ENCODE measurements at places on chromosomes 12 and 14.

- no peak for DNase-seq
These were observed 585 bp upstream of the DYRK2 start for GRCh38 chr12:67647799-67648520.

GRCh38 chr14:94555991-94556390 lies 5.3 kb upstream of the SERPINA4 start:
- no peak for DNase-seq

GRCh38 chr12:31896514-31897039 lies 62.6 kb upstream of the RESF1 start:
- no peak for DNase-seq

GRCh38 chr12:9180810-9181209 lies 27.4 kb downstream of the PZP start:
- no peak for DNase-seq

DNA sequence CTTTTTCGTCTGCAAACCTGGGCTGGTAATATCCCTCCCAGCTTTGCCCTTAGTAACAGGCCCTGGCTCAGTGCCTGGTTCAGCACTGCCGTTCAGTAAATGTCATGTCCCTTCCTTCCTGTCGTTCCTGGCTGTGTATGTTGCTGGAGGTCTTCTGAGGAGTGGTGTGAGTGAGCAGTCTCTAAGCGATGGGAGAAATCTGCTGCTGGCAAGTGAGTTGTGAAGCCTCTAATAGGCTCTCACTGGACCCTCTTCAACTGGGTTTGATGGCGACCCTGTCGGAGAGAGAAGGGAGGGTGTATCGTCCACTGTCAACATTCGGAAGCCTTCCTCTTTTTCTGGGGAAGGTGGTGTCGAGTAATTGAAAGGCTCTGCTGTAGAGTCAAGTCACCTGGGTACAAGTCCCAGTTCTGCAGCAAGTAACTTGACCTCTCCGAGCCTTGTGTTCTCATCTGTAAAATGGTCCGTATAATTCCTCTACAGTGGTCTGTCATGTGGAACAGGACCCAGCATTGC lies 62.8 kb downstream of the HRK start:
- peak; percentile 39 for DNase-seq

DNA sequence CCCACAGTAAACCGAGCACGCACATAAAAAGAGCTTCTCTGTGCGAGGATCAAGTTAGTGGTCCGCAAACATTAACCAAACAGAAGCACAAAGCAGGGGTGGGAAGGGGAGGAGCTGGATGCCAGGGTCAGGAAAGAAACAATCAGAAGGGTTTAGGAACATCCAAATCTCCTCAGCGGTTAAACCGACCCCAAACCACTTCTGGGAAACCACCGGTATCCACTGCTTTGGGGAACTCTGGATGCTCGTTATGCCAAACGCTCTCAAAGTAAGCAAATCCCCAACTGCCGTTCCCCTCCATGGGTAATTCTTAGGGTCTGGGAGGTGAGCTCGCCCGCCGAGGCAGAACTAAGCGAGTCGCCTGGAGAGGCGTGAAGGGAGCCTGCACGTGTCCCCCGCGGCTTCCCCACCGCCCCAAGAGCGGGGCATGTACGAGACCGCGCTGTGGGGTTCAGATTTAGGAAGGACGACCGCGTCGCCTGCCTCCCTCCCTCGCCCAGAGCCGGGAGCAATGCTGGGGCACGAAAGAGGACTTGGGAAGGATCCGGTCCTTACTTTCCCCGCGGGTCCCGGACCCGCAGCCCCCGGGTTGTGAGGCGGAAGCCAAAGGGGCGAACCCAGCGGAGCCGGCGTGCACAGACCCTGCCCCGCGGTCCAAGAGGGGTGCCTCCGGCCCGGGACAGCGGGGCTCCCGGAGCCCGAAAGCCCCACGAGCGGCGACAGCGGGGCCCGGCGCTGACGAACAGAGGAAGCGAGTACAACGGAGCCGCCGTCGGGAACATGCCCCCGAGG lies 711 bp downstream of the SBNO1 start:
- DNase-seq = peak; percentile 31

DNA sequence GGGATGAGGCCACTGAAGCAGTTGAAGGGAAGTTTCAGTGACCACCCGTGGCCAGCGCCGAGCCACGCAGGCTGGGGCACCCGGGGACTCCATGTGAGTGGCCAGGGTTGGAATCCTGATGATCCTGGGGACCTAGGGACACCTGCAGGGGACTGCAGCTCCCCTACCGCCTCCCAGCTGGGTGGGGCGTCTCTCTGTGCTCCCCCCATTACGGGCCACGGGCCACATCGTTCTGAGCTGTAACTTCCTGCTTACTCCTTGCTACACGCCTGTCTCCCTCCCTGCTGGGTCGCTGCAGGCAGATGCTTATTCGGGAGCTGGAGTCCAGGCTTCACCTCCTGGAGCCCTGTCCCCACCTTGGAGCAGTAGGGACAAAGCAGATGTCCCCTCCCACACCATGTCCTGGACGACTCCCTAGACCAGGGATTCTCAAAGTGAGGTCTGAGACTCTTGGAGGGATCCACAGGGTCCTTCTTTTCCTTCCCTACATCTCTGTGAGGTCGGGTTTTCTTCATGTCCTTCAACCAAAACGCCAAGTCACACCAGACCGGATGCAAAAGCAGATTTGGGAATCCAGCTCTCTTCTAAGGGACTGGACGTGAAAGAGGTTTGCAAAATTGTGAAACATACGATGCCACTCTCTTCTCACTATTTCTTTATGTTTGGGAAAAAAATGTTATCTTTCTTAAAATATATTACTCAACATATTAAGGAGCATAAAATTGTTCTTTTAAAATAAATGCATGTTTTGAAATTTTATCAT lies 85.9 kb upstream of the NCOR2 start:
- no peak for DNase-seq

GRCh38 chr12:101338087-101338486 lies 58.2 kb downstream of the UTP20 start:
- no peak for DNase-seq

DNA sequence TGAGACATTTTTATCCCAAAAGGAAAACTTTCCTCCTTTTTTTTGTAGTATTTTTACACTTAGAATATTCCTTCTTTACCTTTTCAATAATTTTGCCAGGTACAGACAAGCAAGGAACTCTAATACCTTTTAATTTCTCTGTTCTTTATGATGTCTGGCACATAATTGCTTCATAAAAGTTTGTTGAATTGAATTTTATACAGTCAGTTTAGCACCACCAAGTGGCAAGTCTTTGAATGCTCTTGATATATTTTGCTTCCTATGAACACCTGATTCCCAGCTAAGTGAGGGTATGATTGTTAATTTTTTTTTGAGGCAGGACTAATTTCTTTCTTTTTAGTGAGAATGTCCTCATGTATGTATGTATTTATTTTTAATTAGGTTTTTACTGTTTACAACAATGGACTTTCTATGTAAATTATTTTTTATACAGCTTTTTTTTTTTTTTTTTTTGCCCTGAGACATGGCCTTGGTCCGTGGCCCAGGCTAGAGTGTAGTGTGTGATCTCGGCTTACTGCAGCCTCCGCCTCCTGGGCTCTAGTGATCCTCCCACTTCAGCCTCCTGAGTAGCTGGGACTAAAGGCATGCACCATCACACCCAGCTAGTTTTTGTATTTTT lies 6.9 kb downstream of the TBC1D15 start:
- peak; percentile 52 for DNase-seq

DNA sequence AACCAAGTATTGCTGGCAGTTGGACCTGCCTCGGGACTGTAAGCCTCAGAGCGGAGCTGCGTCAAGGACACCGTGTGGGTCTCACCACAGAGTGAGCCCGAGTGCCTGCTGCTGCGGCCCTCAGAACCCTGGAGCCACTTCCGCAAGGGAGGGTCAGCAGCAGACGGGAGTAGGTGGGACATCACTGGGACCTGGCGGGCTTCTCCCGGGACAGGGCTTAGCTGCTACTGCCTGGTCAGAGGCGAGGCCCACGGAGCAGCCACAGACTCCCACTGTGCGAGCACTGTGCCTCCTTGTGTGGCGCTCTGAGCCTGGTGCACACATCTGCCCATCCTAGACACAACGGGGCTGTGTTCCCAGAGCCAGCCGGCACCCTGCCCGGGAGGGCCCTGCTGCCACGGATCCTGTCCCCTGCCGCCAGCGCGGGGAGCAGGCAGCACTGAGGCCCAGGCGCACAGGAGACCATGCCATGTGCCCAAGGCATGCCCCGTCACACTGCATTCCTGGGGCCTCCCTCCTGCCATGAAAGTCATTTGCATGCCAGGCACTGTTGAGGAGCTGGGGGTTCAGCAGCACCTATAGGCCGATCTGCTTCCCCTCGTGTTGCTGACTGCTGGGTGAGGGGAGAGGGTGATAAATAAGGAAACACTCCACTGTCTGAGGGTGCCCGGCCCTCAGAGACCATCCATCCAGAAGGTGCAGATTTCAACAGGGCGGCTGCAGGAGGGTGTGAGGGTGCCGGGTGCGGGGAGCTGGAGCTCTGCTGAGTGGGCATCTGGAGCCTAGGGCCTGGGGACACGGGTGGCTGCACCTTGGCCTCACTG lies 10.0 kb downstream of the HIP1R start:
- no peak for DNase-seq

DNA sequence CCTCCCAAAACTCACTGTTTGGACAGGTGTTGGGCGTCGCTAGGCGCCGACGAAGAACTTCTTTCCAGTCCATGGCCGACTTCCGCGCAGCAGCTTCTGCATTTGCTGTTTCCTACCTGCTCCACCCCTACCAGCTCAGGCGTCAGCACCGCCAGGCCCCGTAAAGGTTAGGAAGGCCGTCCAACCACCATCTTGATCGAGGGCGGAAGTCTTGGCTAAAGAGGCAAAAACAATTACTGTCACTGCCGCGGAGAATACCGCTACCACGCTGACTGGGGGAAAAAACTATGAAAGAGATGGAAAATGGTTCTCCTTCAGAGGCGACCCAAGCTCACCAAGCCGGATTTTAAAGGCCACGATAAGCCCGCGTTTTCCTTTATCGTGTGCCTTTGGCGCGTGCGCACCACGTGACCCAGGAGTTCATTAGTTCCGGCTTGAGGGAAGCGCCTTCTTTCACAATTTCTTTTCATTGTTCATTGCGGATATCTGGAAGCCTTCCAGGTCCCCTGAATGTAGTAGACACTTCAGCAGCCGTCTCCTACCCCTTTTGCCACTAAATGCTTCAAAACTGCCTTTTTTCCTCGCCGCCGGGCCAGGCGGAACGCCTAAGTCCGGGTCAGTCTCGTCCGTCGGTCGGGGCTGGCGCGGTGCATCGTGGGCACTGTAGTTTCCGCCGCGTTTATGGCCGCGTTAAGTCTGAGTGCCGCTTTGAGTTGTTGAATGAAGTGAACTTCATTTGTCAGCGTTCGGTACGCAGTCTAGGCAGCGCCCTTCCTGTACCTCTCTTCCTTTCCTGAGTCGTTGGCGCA lies at the start of the genes PPP2R3C and PRORP:
PPP2R3C (minus strand) TSS at position 104 of the 809 bp plus-strand sequence; CDS start at position 73, 31 bp downstream.
PRORP (plus strand) TSS at position 666 of the 809 bp plus-strand sequence. CDS start 694 bp downstream, outside the sequence.
- peak; percentile 89 for DNase-seq

- DNase-seq = no peak
These were observed 463.2 kb upstream of the MGAT4C start for GRCh38 chr12:86719381-86719780.

GRCh38 chr12:122310626-122311333 lies 44.5 kb upstream of the VPS33A start:
- no peak for DNase-seq

- DNase-seq = no peak
These were observed 1.8 kb downstream of the GLI1 start for GRCh38 chr12:57461276-57461916.

GRCh38 chr12:54128416-54128815 lies 60.4 kb downstream of the SMUG1 start:
- DNase-seq = no peak

DNA sequence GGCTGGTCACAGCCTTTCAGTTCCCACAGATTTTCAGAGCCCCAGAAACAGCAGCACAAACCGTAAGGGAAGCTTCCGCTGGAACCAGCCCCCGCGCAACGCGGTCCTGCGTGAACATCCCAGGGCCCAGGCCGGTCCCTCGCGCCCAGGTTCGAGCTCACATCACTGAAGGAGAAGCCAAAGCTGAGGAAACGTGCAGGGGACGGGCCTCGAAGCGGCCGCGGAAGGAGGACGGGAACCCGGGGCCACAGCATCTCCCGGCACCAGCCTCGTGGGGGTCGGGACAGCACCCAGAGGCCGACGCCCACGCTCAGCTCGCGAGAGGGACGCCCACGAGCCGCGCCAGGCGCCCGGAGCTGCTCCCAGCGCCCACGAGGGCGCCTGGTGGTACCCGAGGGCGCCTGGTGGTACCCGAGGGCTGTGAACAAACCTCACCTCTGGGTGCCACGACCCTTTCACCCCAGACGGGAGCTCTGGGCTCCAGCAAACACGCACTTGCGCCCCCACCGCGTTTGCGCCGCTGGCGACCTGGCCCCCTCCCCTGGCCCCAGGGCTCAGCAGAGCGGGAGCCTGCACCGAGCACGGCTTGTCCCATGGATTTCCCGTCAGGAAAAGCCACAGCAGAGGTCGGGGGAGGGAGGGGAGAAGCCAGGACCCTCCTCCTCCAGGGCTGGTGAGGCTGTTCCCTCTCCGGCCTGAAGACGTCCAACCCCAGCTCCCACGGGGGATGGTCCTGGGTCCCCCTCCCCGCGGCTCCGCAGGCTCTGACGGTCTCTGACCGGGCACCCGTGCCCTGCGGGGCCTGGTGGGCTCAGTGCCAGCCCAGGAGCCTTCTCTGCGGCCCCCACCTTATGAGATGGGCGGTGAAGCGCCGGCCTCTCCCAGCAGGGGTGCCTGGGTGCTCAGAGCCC lies 6.9 kb downstream of the LRCOL1 start:
- no peak for DNase-seq

Measured in hematopoietic multipotent progenitor cell treated with erythropoietin and hydrocortisone succinate and interleukin-3 and kit ligand, for 15 days (in vitro differentiated cells).